ENCODE measurements at places on chromosomes 5 and 9.
A peak's percentile ranks its signal among the peaks of the same experiment; 100 is the strongest.

DNA sequence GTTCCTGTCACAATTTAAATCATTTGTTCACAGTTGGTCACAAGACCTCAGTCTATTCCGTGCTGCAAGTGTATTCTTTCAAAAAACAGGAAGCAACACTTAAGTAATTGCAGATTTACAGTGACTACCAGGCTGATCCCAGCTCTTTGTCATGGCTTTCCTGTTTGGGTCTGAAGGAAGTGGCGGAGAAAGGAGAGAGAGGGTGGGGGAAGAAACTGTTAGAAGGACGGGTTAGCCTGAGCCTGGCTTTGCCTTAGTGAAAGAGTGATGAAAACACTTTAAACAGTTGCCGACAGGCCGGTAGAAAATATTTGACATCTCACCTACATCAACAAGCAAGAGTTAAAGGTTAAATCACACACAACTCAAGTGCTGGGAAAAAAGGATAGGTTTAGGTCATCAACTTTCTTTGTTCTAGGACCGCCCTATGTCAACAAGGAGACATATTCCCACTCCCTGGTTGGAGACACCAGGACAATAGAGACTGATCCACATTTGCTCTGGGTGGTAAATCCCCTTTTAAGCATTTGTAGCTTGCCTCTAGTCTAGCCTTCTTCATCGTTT lies 102.2 kb upstream of the DAB2 start:
- no peak for DNase-seq

DNA sequence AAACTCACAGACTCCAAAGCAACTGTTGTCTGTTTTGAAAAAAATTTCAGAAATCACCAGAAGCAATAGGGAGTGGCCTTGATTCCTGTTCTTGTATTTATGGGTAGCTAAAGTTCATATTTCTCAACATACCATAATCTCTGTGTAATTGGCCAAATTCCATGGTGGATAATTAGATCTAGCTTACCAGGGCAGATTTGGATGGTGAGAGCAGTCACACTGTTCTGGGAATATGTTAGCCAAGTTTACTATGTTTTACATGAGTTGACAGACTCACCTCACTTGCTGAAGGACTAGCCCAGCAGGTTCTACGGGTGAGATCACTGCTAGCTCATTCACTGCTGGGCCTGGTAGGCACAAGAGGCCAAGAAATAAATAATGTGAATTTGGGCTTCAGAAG lies 32.7 kb upstream of the CDKN2B start:
- no peak for DNase-seq

DNA sequence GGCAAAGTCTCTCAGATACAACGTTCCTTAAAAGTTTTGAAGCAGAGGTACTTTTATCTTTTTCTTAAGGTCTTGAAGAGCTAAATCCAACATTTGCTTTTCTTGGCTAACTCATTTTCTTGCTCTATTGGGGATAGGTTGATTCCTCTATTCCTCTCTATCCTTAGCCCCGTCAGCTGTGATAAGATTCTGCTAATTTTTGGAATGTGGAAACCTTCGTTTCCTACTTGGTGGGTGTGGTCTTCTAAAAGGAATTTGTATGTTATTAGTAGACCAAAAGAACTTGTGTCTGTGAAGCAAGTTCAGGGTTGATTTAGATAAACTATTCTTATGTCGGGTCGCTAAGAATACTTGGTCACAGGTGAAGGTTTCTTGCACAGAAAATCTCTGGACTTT lies 308.6 kb downstream of the ADAMTS6 start:
- no peak for DNase-seq

GRCh38 chr5:58460002-58460731 lies at the start of gene PLK2:
PLK2 (minus strand) TSS chr5:58460086; CDS start chr5:58459959, 127 bp downstream.
- DNase-seq: peak; percentile 94

GRCh38 chr5:1544294-1544961 lies 20.7 kb upstream of the LPCAT1 start:
- no peak for DNase-seq

- DNase-seq: no peak
These were observed 32.9 kb upstream of the STX17 start for GRCh38 chr9:99873531-99873930.

- DNase-seq: no peak
These were observed 132.1 kb upstream of the MARCHF11 start for GRCh38 chr5:16311666-16312065.

DNA sequence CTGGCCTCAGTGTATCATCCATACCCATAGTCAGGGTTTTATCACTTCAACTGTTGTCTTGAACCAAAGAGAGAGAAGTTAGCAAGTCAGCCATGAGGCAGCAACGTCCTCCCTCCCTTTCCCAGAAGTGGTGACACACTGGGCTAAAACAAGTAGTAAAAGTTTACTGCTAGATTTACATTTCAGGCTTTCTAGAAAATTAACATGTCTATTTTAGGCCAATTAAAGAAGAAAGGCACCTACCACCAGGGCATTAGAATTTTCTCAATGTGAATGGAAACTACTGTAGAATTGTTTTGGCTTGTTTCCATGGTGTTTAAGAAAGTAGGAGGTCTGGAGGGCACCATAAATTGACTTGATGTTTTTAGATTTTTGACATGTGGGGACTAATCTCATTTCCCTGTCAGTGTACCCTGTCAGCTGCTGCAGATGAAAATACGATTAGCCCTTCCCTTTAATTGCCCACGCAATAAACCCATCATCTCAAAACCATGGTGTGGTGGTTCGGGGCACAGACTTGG lies 121.8 kb upstream of the ELL2 start:
- DNase-seq: no peak

GRCh38 chr9:20684875-20685696 lies 1.0 kb downstream of the FOCAD start:
- DNase-seq: no peak

GRCh38 chr5:148452499-148453193 lies 68.9 kb downstream of the FBXO38 start:
- no peak for DNase-seq

- no peak for DNase-seq
These were observed 14.7 kb upstream of the NIPBL start for GRCh38 chr5:36861871-36862270.

DNA sequence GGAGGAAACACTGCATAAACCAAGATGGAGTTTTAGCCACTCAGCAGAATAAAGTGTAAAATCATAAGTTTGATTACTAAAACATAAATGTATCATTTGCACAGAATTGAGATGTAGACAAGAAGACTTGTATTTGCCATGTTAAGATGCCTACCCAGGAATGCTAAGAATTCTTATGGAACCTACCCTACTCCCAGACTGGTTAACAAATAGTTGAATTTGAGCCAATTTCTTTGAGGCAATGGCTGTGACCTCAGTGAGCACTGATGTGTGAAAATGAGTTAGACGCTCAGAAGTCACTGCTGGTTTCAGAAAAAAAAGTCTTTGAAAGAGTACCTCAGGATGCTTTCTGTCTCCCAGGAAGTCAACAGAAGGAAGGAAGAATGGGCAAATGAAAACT lies 95.6 kb downstream of the ESM1 start:
- no peak for DNase-seq

GRCh38 chr5:89595056-89595455 lies 712.1 kb upstream of the MEF2C start:
- no peak for DNase-seq

Data from T-cell (primary cell).